ENCODE measurements at places on chromosomes 4 and X.

- DNase-seq, result no peak
Measured at GRCh38 chr4:77044461-77045150, 31.2 kb downstream of the CCNI start.

- no peak for DNase-seq
Measured at GRCh38 chr4:47830265-47831025, 7.4 kb downstream of the CORIN start.

GRCh38 chrX:151287954-151288353, 109.1 kb upstream of the VMA21 start:
- DNase-seq, result no peak

- no peak for DNase-seq
Measured at GRCh38 chr4:76216975-76217814, 3.6 kb upstream of the SCARB2 start.

Data from GM19239 (cell line).